ENCODE measurements at places on chromosomes 2 and 18. TPM values are rescaled to one million over a fixed set of nuclear protein-coding genes. Genes with fewer than 3 reads are reported as not detected.

- DNase-seq = no peak
These were observed 477.8 kb upstream of the DCC start for GRCh38 chr18:51862051-51862715.

Gene COLEC11
- 0.31 TPM for total RNA-seq

Gene FBXO36
- 3.9 TPM for total RNA-seq

Gene ITPRIPL1
- total RNA-seq = 12.2 TPM

Gene SAG
- total RNA-seq = not detected

GRCh38 chr18:57836557-57836956 is 33.4 kb upstream of the ATP8B1 start:
- no peak for DNase-seq

Gene ANTXR1
- 132 TPM for total RNA-seq

DNA sequence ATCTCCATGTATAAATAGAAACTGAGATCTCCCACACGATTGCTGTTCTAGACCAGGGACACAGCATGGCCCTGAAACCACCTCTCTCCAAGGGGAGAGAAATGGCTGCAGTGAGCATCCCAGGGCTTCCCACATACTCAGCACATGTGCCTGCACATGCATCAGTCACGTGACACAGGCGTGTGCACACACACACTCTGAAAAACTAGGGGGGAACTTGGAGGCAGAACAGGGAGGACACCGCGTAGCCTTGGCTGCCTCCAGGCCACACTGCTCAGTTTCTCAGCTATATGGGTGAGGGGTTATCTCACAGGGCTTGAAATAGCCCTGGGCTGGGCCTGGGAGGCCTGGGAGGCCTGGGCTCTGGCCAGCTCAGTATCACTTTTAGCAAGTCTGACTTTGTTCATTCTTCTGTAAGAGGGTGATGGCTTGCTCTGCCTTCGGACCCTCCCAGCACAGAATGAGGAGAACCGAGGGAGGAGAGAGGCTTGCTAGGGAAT is 66.9 kb downstream of the EMX1 start:
- DNase-seq = no peak

Gene CYRIA
- 0.13 TPM for total RNA-seq

GRCh38 chr2:74025971-74026612 is 41.4 kb downstream of the TET3 start:
- DNase-seq = no peak

Gene VAMP8
- 93.2 TPM for total RNA-seq

Measured in Panc1 (cell line).